ENCODE measurements at places on chromosomes 16 and 17.

GRCh38 chr16:69328854-69329316 lies 1.5 kb downstream of the PDF start:
- DNase-seq, result no peak

GRCh38 chr17:79242393-79242792 lies 167.8 kb downstream of the ENGASE start:
- no peak for DNase-seq

DNA sequence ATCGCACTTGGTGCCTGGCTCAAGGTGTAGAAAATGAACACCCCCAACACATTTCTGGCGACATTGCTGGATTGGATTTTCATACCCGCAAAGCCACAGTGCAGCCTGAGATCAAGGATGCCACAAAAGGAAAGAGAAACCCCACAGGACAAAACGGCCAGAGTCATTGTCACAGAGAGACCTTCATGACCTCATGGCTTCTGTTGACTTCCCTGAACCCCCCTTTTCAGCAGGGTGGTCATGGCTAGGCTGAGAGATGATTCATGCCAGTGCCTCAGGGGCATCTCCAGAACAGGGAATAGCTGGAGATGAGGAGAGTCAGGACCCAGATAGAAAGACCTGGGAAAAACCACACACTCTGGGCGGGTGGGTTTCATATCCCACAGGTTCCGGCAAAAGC lies 122.0 kb downstream of the C16orf95 start:
- no peak for DNase-seq

DNA sequence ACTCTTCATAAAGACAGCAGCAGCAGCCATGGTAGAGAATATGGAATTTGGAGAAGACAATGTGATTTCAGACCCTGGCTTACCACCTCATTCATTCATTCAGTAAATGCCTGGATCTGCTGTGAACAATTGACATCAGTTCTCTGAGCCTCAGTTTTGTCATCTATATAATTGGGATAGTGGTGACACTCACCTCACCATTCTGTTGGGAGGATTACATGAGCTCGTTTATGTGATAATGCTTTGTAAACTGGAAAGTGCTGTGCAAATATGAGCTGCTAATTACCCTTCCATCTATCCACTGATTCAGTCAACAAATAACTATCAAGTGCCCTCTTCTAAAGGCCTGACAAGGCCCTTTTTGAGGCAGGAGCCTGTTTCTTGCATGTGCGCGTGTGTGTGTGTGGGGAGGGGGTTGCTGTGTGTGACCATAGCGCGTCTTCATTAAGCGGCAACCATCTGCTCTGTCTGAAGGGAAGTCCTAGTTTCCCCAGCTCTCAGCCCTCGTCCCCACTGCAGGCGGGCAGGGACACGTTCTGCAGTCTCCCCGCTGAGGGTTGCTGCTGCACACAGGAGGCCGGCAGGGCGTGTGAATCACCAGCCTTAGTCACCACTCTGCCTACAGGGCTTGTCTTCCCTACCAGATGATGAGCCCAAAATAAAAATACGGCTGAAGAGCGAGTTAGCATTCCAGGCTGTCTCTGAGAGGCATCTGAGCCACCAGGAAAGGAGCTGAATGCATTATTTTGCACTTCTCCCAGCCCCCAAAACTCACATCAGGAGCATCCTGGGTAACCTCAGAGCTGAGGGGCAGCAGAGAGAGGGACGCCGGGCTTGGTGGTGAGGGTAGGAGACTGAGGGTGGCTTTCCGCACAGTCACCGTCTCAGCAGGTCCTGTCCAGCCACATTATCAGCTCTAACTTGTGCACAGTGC lies 19.9 kb downstream of the ARL4D start:
- DNase-seq, result peak; percentile 76

DNA sequence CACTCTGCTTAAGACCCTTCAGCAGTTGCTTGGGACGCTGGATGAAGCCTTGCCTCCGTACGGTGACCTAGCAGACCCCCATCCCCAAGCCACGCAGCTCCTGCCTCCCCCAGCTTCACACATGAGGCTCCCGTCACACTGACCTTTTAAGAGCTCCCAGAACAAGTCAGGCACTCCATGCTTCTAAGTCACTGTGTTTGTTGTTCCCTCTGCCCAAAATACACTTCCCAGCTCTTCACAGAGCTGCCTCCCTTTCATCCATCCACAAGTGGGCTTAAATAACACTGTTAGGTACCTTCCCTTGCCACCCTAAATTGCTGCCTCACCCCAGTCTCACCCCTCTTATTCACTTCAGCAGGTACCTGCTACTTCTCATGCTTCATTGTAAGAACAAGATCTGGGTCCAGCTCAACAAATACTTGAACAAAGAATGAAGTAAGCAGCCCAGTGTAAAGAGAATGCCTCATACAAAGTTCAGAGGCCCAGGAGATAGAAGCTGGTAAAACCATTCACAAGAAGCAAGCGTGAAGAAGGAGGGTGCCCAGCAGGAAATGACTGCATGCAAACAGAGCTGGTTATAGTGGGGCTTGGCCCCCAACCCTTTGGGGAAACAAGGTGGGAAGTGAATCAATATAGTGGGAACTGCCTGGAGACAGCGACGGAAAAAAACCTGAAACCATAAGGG lies 5.8 kb downstream of the ZC3H7A start:
- DNase-seq, result no peak

GRCh38 chr17:2380226-2380922 lies 20.5 kb downstream of the MNT start:
- DNase-seq, result no peak

DNA sequence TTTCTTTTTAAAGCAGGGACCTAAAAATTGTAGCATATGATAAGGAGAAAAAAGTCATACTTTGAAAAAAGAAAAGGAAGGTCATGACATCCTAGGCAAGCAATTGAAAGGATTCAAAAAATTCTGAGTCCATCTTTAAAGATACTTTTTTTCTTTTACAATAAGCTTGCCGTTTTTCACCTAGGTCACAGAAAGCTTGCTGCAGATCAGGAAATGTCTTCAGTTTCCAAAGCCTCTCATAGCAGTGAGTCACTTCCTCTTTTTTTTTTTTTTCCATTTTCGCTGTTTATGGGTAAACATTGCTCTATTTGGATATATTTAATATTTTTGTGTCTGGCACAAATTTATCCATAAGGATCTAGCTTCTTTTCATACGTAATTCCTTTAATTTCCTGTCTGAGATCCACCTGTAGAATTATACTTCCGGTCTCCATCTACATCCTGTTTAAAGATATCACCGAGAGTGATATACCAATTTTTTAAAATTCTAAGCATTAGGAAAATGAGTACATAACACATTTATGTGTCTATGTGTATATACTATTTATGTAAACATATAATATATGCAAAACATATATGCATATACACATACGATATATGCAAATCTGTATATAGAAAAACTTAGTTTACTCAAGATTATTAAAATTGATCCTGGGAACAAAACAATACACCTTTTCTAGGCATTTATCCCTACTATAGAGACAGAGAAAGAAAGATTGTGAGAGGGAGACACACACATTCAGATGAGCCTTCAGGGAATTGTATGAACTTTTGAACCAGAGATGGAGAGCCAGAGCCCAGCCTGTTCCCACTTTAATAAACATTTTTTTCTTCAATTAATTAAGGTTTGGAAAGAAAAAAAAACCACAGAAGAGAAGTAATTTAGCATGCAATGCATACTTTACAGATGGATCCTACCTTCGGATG lies 134.4 kb downstream of the SKAP1 start:
- no peak for DNase-seq

GRCh38 chr16:58495521-58496331 lies 4.2 kb upstream of the NDRG4 start:
- DNase-seq, result no peak

DNA sequence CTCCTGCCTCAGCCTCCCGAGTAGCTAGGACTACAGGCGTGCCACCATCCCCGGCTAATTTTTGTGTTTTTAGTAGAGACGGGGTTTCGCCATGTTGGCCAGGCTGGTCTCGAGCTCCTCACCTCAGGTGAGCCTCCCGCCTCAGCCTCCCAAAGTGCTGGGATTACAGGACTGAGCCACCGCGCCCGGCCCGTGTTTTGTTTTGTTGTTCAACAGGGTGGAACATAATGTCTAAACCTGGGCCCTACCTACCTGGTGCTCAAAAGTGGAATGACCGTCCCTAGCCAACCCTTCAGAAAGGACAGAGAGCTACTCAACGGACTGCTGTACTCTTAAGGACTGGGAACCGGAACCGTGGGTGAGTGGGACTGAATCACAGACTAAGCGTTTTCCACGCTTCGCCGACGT lies 772 bp upstream of the KIF22 start:
- no peak for DNase-seq

- no peak for DNase-seq
Measured at GRCh38 chr16:51458356-51459140, 307.5 kb upstream of the SALL1 start.

DNA sequence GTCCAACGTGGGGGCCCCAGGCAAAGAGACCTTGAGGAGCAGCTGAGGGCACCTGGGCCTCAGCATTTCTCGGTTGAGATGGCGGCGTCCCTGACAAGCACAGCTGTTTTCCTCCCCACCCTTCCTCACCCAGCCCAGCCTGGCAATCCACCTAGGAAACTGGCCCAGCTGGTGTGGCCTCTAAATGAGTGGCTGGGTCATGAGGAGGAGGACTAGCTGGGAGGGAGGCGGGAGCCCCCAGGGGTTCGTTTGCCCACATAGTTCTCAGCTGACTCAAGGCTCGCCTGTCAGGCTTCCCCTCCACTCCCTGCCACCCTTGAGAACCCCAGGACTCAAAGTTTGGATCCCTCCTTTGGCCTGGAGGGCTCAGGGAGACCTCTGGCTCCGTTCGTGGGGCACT lies 5.9 kb downstream of the RNF222 start:
- DNase-seq, result no peak

- DNase-seq, result no peak
Measured at GRCh38 chr16:85003076-85003475, 8.3 kb downstream of the ZDHHC7 start.

GRCh38 chr17:70024253-70024652 lies 50.8 kb upstream of the KCNJ16 start:
- no peak for DNase-seq

DNA sequence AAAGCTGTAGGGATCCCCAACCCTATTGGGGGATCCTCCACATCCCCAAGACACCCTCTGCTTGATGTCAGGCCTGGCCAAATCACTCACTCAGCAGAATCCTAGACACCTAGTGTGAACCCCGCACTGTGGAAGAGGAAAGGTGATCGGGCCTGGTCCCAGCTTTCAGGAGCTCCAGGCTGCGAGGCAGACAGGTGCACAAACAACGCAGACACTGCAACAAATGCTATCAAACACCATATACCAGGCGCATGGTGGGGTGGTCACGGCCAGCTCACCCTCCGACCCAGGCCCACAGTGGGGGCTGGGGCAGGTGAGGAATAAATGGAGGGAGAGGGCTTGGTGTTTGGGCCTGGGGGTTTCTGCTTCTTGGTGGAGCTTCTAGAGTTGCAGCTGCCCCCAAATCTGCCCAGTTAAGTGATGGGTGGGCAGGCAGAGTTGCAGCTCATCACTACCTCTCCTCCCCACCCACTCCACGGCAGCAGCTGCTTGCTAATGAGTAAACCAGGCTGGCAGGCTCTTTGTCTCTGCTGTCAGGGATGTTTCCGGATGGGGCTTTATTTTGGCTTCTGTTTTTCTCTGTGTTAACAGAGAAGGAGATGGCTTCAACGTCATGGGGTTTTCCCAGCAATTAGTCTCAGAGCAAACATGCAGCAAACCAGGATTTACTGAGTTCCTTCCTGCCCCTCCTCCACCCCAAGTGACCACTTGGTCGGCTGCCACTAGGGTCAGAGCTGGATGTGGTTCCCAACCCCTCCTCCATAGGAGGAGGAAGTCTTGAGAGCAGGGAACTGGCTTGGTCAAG lies 46.6 kb downstream of the PECAM1 start:
- DNase-seq, result no peak

DNA sequence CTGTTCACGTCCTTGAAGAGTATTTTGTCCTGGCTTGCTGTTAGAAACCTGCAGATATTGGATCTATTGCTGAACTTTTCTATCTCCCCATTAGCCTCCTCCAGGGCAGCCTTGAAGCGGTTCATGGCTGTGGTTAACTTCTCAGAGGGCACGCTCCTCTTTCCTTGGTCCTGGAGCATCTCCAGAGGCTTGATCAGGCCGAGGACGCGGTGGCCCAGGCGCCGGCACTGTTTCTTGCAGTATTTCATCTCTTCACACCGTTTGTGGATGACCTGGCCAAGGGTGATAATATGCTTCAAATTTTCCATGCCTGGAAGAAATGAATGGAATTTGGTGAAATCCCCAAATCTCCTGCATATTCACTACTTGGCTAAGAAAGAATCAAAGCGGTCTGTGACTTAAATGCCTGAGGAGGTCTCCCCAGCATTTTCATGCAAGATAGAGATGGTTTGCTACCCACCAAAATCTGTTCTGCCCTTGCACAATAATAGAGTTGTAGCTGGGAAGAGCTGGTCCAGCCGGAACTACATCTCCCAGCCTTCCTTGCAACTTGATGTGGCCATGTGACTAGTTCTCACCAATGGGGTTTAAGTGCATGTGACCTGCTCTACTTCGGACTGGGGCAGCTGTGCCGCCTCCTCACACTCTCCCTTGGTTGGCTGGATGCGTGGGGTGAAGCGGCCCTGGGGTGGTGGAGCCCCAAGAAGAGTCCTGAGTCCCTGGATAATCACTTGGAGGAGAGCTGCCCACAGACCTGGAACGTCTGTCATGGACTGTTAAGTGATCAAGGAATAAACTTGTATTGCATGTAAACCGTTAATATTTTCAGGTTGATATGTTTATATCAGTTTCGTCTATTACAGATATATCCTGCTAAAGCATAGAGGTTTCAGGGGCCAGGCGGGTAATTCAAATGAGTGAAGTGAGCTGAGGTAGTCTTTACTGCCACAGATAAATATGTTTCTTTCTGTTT lies 4.9 kb downstream of the MLKL start:
- peak; percentile 90 for DNase-seq

DNA sequence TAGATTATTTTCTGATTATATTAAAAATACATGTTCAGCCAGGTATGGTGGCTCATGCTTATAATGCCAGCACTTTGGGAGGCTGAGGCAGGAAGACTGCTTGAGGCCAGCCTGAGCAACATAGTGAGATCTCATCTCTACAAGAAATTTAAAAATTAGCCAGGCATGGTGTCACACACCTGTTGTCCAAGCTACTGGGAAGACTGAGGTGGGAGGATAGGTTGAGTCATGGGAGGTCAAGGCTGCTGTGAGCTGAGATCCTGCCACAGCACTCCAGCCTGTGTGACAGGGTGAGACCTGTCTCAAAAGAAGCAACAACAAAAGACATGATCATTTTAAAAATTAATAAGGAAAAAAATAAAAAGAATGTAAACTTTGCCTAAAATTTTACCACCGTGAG lies 40.7 kb downstream of the PRAC1 start:
- no peak for DNase-seq

Measured in D341Med (cell line).